Smooth muscle cell of the brain vasculature (primary cell): ENCODE measurements at places on chromosomes 3 and 15.

DNA sequence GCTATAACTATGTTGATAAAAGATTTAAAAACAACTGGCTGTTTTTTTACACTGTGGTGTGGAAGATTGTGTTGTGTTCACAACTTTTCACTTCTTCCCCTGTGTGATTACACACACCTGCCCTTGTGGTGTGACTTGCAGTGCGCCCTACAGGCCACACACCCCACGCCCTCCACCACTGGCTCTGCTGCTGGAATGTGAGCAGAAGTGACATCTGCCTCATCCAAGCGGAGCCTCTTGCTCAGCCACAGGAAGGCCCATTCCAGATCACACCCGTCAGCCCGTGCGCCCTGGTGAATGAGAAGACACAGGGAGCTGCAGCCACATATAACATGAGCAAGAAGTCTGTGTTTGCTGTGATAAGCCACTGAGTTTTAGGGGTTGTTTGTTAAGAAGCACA is 7.0 kb downstream of the CCR2 start:
- no peak for DNase-seq

DNA sequence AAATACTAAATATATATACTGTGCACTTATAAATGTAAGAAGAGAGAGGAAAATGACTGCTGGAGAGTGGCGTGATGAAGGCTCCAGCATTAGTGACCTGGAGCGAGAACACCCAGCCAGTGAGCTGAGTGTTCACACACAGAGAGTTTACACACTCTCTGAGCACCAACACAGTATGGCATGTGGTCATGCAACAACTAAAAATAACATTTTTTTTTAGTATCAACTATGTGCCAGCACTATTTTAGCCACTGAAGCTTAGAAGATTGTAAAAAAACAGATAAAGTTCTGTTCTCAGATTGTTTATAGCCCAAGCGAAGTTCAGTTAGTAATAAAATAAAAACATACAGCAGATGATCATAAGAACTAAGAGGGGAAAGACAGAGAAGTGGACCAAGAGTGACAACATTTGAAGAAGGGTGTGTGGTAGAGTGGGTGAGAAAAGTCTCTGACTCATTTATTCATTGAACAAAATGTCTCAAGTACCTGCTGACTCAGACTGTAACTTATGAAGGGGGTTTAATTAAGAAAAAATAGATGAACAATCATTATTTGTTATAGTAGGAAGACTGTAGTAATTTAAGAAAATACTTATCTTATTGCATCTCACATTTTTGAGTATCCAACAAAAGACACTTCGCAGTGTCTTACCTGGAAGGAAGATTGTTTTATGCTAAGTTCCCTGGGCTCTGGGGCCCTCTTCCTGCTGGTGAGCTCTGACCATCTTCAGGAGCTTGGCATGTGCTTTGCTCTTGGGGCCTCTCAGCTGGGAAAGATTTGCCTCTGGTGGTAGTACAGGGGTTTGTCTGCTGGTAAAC is 43.8 kb downstream of the GAP43 start:
- DNase-seq: no peak

DNA sequence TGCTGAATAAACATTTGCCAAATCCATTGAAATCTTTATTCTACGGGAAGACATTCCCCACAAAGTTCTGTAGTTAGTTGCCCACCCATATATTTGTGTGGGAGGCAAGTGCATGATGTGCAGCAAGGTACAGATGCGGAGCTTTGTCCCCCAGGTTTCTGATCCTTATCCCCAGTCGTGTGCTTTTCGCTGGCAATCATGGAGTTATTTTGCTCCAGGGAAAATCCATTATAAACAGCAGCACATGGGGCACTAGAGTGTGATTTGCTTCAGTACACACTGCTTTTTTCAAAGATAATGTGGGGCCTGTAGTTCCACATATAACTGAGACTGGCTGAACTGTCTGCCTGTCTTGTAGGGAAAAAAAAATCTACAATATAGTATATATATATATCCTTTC is 132.1 kb downstream of the FEZF2 start:
- DNase-seq: no peak

- no peak for DNase-seq
Observed at GRCh38 chr3:2303566-2303965, 204.9 kb downstream of the CNTN4 start.

- no peak for DNase-seq
Observed at GRCh38 chr15:48267766-48268165, 61.7 kb downstream of the SLC12A1 start.

DNA sequence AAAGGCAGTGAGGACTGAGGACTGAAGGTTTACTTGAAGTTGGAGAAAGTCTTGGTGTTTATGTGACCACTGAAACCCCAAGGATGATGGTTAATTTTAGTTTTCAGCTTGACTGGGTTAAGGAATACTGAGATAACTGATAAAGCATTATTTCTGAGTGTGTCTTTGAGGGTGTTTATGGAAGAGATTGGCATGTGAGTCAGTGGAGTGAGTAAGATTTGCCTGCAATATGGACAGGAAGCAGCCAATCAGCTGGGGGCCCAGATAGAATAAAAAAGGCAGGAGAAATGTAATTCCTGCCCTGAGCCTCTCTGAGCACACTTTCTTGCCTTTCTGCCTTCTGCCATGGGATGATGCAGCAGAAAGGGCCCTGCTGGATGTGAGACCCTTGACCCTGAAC is 92.4 kb downstream of the KBTBD8 start:
- DNase-seq: peak; percentile 4

- DNase-seq: no peak
Observed at GRCh38 chr15:76386926-76387325, 50.4 kb downstream of the ISL2 start.

DNA sequence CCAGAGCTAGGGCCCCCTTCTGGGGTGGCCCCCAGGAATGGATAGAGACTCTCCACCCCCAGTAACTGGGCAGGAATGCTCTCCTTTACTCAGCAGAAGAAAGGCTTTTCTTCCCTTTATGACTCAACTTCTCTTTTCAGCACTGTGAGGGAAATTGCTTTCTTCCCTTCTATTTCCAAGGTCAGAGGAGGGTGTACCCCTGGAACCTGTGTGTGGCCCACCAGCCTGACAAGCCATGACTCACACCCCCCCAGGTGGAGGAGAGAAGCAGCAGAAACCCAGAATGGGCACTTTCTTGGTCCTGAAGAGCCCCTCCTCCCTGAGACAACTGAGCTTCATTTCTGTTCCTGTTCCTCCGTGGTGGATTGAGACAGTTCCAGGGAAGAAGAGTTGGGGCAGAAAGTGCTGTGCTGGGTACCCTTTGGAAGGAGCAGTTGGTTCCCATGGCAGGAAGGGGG is 2.7 kb upstream of the ANKRD63 start:
- DNase-seq: no peak

- no peak for DNase-seq
Observed at GRCh38 chr15:38308797-38309196, 56.2 kb downstream of the SPRED1 start.

- no peak for DNase-seq
Observed at GRCh38 chr3:21543380-21544075, 207.5 kb downstream of the ZNF385D start.

DNA sequence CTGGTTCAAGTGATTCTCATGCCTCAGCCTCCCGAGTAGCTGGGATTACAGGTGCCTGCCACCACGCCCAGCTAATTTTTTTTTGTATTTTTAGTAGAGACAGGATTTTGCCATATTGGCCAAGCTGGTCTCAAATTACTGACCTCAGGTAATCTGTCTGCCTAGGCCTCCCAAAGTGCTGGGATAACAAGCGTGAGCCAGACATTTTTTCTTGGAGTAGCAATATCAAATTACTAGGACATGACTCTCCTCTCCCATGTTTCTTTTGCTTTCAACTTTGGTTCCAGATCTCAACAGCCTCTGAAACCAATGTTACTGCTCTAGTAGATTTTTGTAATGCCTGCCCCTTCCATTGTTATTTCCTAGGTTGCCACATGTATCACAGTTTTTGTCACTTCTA is 462.0 kb downstream of the GBE1 start:
- DNase-seq: no peak

GRCh38 chr3:143511174-143511879 is 336.9 kb downstream of the SLC9A9 start:
- DNase-seq: no peak

DNA sequence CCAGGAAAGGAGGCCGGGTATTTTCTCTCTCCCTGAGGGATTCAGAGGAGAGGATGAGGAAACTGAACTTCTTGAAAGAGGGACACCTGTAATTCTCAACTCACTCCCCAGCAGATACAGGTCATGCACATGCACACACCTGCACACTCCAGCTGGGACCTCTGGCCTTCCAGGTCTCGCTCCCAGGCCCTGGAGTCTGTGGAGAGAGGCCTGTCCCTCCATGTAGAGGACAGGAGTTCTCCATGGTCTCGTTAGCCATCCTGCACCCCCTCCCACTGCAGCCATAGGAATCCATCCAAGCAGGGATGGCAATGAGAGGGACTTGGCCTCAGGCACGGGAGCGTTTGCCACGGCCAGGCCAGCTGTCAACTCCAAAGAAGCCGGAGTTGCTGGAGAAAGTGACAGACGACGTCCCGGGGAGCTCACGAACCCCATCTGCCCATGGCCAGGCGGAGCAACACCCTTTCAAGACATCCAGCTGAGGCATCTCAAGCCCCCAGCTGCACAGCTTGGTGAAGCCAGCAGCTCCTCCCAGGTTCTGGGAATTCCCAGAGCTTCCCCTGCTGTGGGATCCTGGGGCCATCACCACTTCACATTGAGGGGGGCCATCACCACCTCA is 223.3 kb downstream of the UACA start:
- no peak for DNase-seq

DNA sequence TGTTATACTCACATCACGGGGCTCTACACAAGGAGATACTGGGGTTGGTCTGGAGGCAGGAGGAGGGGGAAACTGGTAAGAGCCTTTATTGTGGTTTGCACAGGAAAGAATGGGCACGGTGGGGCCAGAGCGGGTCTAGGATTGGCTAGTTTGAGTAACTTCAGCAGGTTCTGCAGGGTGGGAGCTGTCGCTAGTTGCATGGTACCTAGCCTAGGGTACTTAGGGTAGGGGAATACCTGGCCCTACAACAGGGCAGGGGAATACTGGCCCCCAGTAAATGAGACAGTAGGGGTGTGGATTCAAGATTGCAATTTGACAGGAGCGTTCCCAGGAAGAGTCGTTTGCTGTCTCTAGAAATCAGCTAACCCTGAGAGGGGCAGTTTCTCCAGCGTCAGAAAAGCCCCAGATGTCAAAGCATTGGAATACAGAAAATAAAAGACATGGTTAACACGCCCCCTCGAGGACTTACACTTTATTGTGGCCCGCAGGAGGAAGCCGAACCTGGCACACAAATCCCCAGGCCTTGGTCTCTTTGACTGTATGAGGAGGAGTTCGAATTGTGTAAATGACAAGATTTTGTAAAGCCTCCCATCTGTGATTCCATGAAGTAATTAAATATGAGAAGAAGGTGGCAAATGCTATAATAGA is 32.0 kb downstream of the ST8SIA2 start:
- no peak for DNase-seq

- DNase-seq: peak; percentile 54
Observed at GRCh38 chr3:27312044-27312668, 57.0 kb downstream of the NEK10 start.

DNA sequence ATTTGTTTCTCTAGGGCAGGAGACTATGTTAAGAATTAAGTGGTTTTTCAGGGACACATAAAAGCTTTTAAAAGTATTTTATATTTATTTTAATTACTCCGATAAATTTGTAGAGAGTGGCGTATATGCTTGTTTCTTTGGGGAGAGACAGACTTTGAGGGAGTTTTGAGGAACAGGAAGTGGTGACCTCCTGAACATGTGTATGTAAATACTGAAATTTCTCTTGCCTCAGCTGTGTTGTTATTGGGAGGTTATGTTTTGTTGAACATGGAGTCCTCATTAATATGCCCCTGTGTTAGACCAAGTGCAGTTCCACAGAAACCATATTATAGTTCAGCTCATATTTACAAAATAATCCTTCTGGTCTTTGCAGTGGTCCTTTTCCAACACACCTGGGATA is 41.8 kb upstream of the UTS2B start:
- no peak for DNase-seq

GRCh38 chr3:135918600-135918999 is 46.9 kb upstream of the PPP2R3A start:
- peak; percentile 20 for DNase-seq
